NCI-H2029 treated with DMSO at 0.1 percent for 48 hours (cell line): ENCODE measurements at places on chromosomes 7 and 10.

- peak; percentile 44 for DNase-seq
Measured at GRCh38 chr10:70319183-70319582, 35.4 kb upstream of the NPFFR1 start.

GRCh38 chr10:13414855-13415254, 66.8 kb upstream of the SEPHS1 start:
- DNase-seq = no peak

DNA sequence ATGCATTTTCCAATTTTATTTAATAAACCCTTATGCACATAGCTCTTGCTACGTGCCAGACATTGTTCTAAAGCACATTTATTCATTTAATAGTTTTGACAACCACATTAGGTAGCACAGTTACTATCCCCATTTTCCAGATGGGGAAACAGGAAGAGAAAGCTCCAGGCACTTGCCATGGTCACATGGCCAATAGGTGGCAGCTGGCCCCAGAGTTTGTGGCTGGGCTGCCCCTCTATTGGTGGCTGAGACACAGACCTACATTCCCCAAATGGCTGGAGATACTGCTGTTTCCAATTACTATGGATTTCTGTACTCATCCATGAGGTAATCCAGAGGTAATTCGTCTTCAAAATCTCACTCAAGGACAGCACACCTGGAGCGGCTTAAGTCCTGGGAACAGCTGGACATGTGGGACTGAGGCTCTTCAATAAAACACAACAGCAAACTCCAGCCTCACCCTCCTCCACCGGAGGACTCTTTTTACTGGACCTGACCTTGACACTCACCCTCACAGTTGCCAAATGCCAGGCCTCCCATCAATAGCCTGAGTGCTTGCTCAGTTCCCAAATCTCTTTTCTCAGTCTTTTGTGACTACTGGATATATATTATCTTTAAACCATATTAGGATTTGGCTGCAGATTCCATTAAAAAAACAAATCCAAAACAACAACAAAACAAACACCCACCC, 106.1 kb downstream of the CLEC2L start:
- no peak for DNase-seq

- no peak for DNase-seq
Measured at GRCh38 chr10:104521901-104522694, 119.0 kb upstream of the SORCS3 start.

GRCh38 chr10:119282446-119282845, 75.1 kb downstream of the GRK5 start:
- no peak for DNase-seq

GRCh38 chr10:127853868-127854768, 38.6 kb downstream of the CLRN3 start:
- peak; percentile 4 for DNase-seq

- DNase-seq = no peak
Measured at GRCh38 chr10:77844713-77845445, 81.7 kb downstream of the DLG5 start.

- peak; percentile 2 for DNase-seq
Measured at GRCh38 chr7:85890244-85890811, 703.5 kb upstream of the SEMA3D start.
